Stimulated activated CD8-positive, alpha-beta memory T cell treated with anti-CD3 and anti-CD28 coated beads, Interleukin-4, amount 100 ng/mL, for 1 hour (primary cell): ENCODE measurements at places on chromosomes 12 and 14.

DNA sequence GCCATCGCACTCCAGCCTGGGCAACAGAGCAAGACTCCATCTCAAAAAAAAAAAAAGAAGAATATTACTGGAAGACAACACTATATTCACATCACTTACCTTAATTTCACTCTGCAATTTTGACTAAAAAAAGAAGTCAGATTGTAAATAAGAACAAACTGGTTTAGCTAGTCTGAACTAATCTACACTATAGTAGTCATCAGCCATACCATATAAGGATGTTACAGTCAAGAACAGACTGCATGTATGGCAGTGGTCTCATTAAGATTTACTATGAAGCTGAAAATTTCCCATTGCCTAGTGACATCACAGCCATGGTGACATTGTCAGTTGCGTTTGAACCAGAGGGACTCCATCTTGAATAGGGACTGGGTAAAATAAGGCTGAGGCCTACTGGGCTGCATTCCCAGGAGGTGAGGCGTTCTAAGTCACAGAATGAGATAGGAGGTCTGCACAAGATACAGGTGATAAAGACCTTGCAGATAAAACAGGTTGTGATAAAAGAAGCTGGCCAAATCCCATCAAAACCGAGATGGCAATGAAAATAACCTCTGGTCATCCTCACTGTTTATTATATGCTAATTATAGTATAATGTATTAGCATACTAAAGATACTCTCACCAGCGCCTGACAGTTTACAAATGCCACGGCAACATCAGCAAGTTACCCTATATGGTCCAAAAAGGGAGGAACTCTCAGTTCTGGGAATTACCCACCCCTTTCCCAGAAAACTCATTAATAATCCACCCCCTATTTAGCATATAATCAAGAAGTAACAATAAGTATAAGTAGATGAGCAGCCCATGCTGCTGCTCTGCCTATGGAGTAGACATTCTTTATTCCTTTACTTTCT, 51.2 kb downstream of the OSBPL8 start:
- DNase-seq = no peak

DNA sequence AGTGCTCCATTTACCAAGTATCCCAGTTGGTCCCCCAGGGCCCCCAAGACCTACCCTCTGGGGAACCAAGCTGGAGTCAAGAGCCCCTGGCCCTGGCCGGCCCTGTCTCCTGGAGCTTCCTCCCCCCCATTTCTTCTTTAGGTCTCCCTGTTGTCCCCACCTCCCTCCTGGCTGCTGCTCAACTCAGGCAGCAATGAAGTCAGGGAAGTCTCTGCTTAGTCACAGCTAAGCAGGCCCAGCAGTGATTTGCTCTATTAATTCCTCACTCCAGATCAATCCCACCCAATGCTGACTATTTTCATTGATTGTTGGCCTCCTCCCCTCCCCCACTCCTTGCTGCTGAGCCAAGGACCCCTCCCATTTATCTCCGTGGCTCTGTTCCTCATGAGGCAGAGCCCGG, 28.3 kb downstream of the VSX2 start:
- DNase-seq = no peak

- no peak for DNase-seq
Observed at GRCh38 chr14:67409461-67409860, 2.5 kb downstream of the PLEK2 start.

DNA sequence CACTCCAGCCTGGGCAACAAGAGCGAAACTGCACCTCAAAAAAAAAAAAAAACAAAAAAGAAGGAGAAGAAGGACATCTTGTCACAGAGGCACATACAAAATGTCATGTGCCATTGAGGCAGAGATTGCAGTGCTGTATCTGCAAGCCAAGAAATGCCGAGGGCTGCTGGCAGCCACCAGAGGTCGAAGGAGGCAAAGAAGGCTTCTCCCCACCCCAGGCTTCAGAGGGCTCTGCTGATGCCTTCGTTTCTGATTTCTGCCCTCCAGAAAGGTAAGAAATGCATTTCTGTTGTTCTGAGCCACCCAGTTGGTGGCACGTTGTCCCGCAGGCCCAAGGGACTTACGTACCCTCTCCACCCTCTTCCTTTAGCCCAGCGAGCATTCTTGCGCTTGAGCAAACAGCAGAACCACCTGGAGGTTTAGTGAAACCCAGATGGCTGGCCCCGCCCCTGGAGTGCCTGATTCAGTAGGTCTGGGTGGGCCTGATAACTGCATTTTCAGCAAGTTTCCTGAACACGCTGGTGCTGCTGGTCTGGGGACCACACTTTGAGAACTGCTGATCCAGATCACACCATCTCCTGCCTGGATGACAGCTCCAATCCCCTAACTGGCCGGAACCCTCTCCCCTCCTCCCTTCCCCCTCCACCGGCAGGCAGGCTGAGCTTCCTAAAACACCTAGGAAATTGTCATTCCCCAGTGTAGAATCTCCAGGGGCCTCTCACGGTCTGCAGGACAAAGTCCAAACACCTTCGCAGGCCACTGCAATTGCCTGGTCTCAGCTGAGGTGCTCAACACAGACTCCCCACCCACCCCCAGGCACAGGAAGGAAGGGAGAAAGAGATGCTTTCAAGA, 21.1 kb upstream of the SCARB1 start:
- DNase-seq = no peak

DNA sequence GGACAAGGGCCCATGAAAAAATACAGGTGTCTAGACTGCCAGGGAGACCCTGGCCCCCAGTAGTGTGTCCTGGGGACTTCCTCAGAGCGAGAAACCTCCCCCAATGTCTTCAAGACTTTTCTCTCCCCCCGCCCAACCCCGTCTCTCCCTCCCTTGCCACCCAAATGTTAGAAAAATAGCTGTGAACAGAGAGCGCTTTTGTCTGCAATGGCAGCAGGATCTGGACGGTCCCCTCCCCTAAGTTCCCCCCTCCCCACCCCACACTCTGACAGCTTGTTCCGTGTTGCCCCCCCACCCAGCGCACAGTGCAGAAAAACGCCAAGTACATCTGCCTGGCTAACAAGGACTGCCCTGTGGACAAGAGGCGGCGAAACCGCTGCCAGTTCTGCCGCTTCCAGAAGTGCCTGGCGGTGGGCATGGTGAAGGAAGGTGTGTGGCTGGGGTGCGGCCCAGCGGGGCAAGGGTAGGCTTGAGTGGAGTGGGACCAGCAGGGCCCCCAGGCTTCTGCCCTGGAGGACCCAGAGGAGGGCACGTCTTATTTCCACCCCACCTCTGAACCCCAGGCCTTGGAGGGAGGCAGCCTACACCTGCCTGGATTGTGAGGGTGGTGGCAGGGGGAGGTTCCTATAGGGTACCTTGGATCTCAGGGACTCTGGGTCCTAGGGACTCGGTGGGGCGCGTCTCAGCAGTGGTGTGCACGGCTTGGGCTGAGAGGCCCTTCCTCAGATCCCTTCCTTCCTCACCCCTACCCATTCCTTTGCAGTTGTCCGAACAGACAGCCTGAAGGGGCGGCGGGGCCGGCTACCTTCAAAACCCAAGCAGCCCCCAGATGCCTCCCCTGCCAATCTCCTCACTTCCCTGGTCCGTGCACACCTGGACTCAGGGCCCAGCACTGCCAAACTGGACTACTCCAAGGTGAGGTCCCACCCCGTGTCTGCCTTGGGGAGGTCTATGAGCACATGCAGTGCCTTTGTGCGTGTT, 4.8 kb downstream of the NR4A1 start:
- no peak for DNase-seq

- no peak for DNase-seq
Observed at GRCh38 chr12:12171991-12172511, 94.8 kb downstream of the LRP6 start.

DNA sequence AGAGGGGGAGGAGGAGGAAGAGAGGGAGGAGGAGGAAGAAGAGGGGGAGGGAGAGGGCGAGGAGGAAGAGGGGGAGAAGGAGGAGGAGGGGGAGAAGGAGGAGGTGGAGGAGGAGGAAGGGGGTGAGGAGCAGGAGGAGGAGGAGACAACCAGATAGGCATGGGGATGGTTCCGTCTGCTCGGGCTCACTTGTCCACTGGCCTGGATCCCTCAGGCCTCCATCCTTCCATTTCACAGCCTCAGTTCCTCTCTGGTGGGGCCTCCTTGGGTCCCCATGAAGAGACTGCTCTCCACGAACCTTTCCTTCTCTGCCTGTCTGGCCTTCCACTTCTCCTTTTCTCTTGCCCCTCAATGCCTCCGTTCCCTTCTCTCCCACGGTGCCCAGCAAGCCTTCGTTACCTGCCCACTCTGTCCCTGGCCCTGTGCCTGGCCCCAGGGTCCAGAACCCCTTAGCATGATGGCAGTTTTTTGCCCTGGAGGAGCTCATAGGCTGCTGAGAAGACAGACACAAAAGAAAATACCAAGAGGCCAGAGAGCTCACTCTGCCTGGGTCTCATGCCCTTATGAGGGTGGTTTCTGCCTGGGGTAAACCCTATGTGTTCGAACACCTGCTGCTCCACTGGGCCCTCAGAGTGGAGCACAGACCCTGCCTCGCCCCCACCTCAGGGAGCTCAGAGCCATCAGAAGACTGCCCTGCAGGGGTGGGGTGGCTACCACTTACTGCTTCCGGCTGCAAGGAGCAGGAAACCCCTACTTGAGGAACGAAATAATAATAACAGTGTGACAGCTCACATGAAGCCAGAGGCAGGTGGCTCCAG, 11.7 kb upstream of the CACNA2D4 start:
- DNase-seq = no peak

DNA sequence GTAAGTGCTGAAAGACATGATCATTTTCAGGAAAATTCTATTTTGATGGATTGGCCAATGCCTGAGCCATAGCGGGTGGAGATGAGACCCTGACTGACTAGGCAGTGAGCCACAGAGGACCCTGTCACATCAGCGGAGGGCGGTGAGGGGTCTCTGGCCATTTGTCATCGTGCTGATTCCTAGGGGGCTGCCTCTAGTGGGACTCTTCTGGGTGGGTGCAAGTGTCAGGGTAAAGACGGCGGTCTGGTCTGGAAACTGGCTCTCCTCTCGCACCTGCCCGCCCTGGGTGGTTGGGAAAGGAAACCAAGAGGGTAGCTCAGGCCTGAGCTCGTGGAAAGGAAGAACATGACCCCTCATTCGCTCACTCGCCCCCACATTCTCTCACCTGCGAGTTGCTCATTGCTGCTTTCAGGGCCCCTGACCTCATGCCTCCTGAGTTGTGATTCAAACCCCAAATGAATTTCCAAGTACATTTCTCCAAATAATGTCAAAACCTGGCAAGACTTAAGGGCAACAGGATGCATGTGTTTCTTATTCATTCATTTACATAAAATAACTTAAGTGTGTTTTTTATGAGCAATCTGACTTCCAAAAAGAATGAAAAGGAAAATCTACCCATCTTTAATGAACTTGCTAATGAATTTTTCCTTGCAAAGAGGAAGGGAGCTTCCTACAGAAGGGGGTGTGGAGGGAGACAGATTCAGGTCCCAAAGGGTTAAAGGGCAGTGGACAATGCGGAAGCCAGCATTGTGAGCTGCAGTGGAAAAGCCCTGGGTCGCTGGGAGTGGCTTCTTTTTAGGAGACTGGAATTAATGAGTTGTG, 12.8 kb downstream of the MEG3 start:
- DNase-seq = no peak

DNA sequence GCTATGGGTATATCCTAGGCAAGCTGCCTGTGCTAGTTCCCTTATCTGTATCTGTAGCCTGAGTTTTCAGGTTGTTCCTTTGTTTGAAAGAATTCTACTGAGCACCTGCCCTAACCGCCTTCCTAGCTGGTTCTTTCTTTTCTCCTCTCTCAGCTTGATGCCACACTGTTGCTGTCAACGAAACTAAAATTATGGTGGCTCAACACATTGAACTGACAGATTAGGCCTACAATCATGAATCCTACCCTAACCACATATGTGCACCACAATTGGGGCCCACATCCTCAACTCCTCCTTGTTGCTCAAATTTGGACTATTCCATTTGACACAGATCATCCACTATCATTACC, 36.2 kb upstream of the RESF1 start:
- no peak for DNase-seq

DNA sequence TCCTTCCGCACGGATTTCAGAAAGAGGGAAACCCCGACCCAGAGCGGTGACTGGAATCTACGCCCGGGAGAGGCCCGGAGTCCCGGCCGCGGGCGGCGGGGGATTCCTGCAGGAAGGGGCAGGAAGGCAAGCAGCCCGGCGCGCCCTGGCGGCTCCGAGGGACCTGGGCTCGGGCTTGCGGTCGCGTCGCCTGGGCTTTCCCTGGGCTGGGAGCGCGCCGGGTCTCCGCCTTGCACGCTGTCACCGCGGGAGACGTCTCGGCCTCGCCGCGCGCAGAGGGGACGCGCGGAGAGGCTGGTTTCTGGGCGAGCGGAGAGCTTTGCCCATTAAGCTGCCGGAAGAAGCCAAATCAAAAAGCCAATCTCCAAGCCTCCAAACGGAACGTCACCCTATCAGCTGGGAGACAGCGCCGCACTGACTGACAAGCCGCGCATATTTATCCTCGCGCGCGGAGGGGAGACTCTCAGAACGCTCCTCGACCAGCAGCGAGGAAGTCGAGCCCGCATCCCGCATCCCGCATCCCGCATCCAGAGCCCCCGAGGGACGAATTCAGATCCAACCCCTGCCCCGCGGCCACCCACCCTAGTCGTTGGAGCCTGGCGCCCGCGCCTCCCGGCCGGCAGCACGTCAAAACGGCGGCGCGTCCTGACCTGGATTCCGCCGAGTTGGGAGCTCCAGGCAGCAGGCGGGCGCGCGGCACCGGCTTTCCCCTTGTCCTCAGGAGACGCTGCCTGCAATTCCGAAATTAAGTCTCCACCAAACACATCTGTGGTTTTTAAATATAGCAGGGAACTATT, at the start of gene SLC8A3:
SLC8A3 (minus strand) TSS at position 293 of the 797 bp plus-strand sequence. CDS start 20,529 bp downstream, outside the sequence.
- DNase-seq = no peak

DNA sequence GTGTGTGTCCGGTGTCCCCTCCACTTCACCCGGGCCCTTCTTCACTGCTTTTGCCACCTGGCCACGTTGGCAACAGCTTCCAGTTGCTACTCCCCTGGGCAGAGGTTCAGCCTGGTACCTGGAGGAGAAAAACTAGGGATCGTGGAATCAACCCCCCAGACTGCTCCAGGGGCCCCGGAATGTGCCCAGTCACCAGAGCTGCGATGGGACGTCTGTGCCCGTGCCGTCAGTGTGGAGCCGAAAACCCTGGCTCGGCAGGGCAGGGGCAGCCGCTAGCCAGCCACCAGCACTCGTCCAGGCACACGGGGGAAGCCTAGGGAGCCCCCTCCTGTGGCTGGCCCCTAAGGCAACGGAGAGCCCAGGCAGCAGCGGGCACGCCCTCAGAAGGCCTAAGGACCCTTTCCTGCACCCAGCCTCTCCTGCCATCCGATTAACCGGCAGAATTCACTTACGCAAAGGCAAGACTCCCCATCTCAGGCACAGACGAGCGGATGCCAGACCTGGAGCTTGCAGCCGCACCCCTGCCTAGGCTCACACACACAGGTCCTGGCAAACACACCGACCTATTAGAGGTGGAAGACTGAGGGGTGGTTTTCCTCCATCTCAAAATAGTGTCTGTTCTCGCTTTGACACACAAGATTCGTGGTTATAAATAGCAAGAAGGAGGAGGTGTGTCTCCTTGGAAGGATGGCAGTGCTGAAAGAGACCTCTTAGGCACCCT, 62.6 kb downstream of the FBXL14 start:
- DNase-seq = no peak
